ENCODE measurements at places on chromosomes 1 and 21.
A peak's percentile ranks its signal among the peaks of the same experiment; 100 is the strongest.

GRCh38 chr1:202010180-202011015 is at the start of gene ELF3:
Gene ELF3 (plus strand): TSS chr1:202010587. CDS start chr1:202011137, 550 bp downstream.
- no peak for DNase-seq

- no peak for DNase-seq
Observed at GRCh38 chr1:194466706-194467105, 1280.3 kb upstream of the B3GALT2 start.

DNA sequence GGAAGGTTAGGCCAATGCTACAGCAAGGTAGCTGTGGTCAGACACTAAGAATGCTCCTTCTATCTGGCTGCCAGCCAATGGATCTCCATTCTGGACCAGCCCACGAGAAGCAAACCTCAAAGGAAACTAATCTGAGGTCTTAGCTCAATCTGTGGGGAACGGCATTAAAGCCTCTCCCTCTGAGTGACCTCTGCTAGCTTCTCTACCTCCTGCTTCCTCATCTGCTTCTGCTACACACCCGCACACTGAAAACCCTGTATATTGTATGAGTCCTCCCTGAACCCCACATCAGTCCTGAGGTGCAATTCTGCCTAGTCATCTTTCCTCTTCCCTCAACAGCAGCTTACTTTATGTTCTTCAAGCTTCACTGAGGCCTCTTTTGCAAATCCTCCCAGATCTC is 6.9 kb upstream of the GALE start:
- DNase-seq, result no peak

- DNase-seq, result peak; percentile 66
Observed at GRCh38 chr1:162056043-162056442, 13.4 kb upstream of the NOS1AP start.

DNA sequence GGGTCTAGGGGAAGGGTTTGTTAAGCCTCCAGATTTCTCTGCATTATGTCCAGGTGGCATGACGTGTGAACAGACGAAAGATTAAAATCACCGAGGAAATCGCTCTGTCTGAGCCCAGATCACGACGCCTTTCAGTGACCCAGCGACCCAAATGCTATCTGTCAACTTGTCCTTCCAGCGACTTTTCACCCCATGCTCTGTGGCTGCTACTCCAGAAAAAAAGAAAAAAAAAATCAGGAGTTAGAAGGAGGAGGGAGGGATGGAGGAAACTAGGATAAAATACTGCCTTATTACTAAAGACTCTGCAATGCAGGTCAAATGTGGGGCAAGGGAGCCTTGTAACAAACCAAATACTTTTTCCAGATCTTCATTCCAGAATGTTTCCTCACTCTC is 352.0 kb downstream of the NUF2 start:
- DNase-seq, result peak; percentile 56

GRCh38 chr1:16921391-16922185 is at the start of gene CROCC:
Gene CROCC (plus strand): TSS chr1:16921931. CDS start chr1:16922019, 88 bp downstream.
- no peak for DNase-seq

- peak; percentile 35 for DNase-seq
Observed at GRCh38 chr1:5975133-5975880, 16.9 kb downstream of the NPHP4 start.

GRCh38 chr21:36792505-36792967 is 93.6 kb downstream of the SIM2 start:
- peak; percentile 16 for DNase-seq

DNA sequence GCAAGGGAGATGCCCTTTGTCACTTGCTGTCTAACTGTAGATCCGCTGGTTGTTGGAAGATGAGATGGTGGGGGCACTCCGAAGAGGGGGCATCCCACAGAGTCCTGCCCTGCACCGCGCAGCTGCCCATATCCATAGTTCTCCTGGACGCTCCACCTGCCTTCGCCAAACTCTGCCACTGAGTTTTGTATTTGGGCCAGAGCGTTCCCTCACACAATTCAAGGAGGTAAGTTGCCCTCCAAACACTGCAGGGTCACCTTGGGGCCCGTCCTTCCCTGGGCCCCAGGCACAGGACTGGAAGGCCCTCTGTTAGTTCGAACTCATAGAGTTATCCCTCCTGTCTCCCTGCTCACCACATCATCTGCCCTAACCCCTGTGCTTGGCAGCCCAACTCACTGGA is 22.1 kb downstream of the HYI start:
- DNase-seq, result no peak
